ENCODE measurements at places on chromosomes 1 and 21.

DNA sequence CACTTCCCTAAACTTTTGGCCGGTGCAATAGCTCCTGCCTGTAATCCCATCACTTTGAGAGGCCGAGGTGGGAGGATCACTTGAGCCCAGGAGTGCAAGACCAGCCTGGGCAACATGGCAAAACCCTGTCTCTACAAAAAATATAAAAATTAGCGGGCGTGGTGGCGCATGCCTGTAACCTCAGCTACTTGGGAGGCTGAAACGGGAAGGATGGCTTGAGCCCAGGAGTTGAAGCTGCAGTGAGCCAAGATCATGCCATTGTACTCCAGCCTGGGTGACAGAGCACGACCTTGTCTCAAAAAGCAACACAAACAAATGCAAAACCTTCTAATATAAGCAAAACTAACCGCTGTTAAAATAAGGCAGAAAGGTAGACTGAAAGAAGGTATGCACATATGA, 25.9 kb downstream of the TMEM51 start:
- no peak for DNase-seq

DNA sequence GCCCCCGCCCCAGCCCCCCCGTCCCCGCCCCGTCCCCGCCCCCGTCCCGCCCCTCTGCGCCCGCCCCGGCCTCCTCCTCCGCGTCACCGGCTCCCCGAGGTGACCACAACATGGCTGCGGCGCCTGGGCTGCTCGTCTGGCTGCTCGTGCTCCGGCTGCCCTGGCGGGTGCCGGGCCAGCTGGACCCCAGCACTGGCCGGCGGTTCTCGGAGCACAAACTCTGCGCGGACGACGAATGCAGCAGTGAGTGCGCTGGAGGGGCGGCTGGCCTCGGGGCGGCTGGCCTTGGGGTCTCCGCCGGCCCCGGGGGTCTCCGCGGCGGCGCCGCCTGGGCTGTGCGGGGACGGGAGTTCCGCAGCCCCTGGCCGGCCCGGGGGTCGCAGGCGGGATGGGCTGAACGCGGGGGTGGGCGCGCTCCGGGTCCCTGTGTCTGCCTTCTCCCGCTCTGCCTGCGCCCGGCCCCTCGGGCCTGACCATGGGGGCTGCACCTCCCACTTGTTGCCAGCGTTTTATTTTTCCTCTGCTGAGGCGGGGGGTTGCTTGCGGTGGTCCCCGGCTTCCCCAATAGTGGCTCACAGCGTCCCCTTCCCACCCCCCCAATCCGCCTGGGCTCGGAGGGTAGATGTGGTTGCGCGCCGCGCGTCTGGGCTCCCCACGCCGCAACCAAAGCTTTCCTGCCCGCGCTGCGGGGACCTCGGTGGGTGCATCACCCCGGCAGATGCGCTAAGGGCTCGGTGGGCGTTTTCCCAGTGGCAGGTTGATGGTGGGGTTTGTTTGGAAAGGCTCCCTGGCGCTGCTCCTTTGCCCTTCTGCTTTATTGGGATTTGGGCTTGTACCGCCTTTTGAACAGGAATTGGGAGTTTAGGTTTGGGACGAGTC, at the start of gene MIA3:
TSS of gene MIA3 (plus strand) at position 97 of the 879 bp plus-strand sequence. CDS start at position 111, 14 bp downstream.
- peak; percentile 23 for DNase-seq

- no peak for DNase-seq
Measured at GRCh38 chr1:19775317-19775716, 24.4 kb downstream of the TMCO4 start.

GRCh38 chr1:209784265-209785169, at the start of gene C1orf74:
Gene C1orf74, minus strand, starts transcription at chr1:209784559. Its CDS starts 925 bp downstream, at chr1:209783634.
- DNase-seq = peak; percentile 99

DNA sequence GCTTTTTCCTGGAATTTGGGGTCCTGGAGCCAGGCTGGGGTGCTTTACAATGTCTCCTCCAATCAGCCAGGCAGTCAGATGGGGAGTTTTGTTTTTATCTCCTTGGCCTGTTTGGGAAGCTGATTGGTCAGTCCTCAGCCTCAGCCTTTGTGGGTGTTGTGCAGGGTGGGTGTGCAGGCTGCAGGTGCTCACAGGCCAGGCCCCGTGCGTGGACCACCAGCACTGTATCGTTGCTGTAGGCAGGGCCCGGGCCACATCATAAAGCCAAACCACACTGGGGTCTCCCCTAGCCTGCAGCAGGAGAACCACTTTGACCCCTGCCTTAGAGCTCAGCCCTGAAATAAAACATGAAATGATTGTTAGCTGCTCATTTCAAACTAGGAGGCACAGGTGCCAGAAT, 8.6 kb downstream of the PRDM16 start:
- no peak for DNase-seq

GRCh38 chr1:15218287-15219279, 28.4 kb upstream of the FHAD1 start:
- DNase-seq = no peak

DNA sequence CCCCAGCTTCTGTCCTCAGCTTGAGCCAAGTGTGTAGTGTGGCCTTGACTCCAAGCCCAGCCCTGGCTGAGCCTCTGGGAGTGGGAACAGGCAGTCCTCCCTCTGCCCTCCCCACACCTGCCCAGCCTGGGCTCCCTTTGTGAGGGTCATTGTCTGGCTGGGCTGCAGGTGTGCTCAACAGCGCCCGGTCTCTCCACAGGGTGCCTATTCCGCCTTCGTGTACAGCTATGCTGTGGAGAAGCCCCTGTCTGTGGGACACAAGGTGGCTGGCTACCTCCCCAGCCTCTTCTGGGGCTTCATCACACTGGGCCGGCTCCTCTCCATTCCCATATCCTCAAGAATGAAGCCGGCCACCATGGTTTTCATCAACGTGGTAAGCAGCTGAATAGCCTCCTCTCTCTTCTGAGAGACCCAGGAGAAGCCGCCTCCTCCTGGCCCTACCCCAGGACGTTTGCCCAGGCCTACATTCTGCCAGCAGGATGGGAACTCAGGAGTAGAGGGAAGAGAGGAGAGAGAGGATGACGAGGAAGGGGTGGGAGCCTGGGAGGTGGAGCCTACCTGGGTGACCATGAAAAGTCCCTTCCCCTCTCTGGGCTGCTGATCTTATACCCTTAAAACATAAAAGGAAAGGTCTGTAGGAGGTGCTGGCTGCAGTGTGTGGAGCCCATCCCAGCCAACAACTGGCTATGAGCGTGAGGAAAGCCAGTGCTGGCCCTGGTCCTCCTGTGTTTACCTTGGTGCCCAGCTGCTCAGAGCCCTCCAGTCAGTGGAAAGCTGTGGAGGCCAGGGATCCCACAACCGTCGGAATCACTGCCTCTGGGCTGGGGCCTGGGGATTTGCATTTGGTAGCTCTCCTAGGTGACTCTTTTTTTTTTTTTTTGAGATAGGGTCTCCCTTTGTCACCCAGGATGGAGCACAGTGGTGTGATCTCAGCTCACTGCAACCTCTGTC, 45.7 kb downstream of the ELK4 start:
- DNase-seq = no peak

DNA sequence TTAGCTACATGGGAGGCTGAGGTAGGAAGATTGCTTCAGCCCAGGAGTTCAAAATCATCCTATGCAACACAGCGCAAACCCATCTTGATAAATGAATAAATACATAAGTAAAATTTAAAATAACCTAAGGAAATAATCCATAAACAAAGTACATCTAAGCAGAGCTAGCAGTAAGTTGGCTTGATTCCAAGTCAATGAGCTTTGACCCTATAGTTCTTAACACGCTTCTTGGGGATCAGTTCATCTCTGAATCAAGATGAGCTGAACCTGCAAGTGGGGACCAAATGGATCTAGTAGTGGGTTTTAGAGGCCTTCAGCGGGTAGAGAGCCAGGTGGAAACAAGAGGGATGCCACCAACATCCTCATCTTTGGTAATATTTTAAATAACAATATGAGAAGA, 31.5 kb upstream of the PHGDH start:
- no peak for DNase-seq

GRCh38 chr1:247748041-247748440, at the start of gene OR14A2:
Gene OR14A2, minus strand, starts transcription at chr1:247748141.
- no peak for DNase-seq

DNA sequence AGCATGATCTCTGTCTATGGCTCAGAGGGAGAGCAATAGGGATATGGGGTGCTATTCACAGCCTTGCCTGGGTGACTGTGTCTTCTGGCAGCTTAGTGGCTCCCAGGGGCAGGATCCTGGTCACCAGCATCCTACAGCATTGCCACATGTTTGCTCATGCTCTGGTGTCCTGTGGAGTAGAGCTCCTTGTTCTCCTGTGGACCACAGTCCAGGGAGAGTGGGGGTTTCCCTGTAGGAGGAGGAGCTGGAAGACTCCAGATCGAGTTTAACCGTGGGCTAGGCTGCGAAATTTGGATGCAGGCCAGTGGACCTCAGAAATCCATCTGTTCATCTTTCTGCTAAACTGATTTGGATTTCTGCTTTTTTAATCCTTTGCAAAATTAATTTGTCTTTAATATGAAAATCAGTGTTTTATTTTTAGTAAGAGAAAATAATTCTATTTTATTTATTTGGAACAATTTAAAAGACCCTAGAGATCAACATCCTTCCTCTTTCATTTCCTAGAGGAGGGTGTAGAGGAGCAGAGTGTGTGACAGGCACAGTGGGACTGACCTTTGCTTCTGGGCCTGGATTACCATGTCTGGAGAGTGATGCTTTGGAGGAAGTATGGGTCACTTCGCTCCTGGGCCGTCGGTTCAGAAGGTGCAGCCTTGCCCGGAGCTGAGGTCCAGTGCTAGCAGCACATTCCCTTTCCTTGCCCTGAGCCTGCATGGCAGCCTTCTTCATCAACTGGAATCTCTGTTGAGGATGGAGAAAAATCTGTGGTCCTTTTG, 17.4 kb downstream of the ADARB1 start:
- no peak for DNase-seq

DNA sequence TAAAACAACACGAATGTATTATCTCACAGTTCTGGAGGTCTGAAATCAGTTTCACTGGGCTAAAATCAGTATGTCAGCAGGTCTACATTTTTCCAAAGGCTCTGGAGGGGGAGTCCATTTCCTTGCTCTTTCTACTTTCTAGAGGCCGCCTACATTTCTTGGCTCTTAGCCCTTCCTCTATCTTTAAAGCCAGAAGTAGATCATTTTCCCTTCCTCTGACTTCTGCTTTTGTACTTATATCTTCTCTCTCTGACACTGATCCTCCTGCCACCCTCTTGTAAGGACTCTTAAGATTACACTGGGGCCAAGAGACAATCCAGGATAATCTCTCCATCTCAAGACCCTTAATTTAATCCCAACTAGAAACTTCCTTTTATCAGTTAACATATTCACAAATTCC, 41.4 kb downstream of the MSH4 start:
- DNase-seq = no peak

Data from stimulated activated CD8-positive, alpha-beta memory T cell treated with anti-CD3 and anti-CD28 coated beads, Interleukin-2, amount 100 ng/mL, for 48 hours (primary cell).